ENCODE measurements at places on chromosomes 2 and 18. TPM values are rescaled to one million over a fixed set of nuclear protein-coding genes. Genes with fewer than 3 reads are reported as not detected.

Gene CXCR1
- 1.4 TPM for total RNA-seq

Gene PPP4R1
- 28.4 TPM for total RNA-seq

Gene DSG2
- total RNA-seq: 0.09 TPM

Gene BOLL
- total RNA-seq: not detected

Gene ZNF513
- total RNA-seq: 15.4 TPM

Measured in activated CD8-positive, alpha-beta memory T cell treated with anti-CD3 and anti-CD28 coated beads, Interleukin-2, amount 10 ng/mL, durations not matched to agents 7 days and 5 days (primary cell).